ENCODE measurements at places on chromosomes 2 and 18. TPM values are rescaled to one million over a fixed set of nuclear protein-coding genes. Genes with fewer than 3 reads are reported as not detected.
A peak's percentile ranks its signal among the peaks of the same experiment; 100 is the strongest.

The PLB1 gene
- 2.7 TPM for total RNA-seq

GRCh38 chr2:5749347-5749746 is 57.2 kb downstream of the SOX11 start:
- DNase-seq: no peak

DNA sequence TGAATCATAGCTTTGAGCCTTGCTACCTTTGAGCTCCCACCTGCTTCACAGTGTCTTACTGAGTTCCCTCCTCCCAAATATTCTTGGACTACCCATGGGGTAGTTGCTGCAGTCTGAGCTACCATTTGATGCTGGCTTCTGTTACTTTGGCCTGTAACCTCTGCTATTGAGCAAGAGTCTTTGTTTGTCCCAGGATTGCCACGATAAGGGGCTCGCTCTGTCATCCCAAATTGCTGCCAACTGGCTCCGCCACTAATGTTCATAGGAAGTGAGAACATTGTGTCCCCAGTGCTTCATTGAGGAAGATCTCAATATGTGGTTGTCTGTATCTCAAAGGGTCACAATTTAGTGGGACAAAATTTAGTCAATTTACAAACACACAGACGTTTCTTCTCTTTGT is 103.8 kb downstream of the TRIM43 start:
- no peak for DNase-seq

- DNase-seq: peak; percentile 95
These were observed at the start of gene ZEB2 for GRCh38 chr2:144519934-144520731. Gene ZEB2 (minus strand): TSS chr2:144520119. CDS start chr2:144517350, 2,769 bp downstream.

The SULT1C4 gene
- total RNA-seq: 0.33 TPM

DNA sequence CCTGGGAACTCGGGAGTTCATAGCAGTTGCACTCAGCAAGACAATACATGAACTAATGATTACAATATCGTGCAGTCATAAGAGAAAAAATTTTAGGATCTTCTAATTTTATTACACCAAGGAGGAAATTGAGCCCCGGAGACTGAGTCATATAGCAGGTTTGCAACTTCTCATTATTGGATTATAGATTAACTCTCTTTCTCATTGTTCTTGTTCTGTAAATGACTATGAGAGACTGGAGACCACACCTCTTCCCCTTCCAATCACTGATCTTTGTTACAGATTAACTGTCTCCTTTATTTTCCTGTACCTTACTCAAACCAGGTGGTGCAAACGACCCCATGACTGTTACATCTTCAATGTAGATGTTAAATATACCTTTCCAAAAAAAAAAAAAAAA is 435.8 kb upstream of the DDX18 start:
- no peak for DNase-seq

DNA sequence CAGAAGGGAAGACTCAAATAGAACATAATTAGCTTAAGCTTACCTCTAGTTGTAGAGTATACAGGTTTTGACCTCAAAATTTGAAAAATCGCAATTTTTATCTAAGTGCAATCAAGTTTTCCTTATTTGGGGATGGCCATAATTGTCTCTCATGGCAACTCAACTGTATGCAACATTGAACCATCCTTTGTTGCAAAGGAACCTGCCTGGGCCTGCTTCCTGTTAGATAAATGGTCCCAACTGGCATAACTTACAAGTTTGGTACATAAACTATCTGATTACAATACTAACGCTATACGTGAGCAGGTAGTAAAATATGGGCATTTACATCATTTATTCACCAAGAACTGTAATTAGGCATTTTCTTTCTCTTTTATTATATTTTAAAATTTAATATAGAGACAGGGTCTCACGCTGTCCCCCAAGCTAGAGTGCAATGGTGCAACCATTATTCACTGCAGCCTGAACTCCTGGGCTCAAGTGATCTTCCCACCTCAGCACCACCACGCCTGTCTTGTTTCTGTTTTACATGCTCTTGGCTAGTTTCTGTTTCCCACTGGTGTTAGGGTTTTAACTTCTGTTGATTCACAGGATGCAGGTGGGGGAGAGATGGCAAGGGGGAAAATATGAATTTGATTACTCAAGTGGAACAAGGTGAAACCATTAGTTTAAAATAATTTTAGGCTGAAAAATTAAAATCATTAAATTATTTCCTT is 55.3 kb upstream of the B3GNT2 start:
- no peak for DNase-seq
